ENCODE measurements at places on chromosomes 2 and 18. TPM values are rescaled to one million over a fixed set of nuclear protein-coding genes. Genes with fewer than 3 reads are reported as not detected.

DNA sequence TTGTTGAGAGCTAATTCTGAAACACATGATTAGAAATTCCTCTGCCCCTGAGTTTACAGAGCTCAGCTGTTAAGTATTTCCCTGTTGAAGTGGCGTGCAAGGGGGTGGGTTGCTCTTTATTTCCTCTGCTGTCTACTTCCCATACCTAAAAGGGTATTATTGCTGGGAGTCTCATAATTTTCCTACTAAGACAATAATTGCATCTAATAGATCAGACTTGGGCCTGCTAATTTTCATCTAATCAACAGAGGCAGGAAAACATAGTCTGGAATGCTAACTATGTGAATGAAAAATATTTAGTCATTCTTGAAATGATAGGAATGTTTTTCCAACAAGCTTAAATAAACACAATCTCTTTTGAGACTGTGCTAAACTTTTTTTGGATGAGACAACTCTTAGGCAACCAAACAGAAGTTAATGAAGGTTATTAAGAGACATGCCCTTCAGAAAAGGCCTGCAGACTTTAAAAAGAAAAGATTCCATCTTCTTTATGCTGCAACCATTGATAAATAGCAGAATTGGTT lies 111.4 kb downstream of the FEZ2 start:
- H3K36me3 ChIP-seq, result peaks cover 13% of the 10 kb centered on the region
- DNase-seq, result no peak
- H3K27me3 ChIP-seq, result no peaks in the 10 kb centered on the region
- H3K4me3 ChIP-seq, result no peak overlapping the region

DNA sequence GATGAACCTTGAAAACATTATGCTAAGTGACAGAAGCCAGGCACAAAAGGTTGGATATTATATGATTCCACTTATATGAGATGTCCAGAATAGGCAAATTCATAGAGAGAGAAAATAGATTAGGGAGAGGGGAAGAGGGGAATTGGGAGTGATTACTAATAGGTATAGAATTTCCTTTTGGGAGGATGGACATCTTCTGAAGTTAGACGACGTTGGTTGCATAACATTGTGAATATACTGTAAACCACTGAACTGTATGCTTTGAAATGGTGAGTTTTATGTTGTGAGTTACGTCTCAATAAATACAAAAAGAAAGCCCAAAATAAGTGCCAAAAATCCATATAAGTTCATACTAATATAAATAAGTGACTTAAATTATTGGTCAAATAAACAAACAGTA lies 18.6 kb upstream of the CYP26B1 start:
- no peak for DNase-seq
- no peaks in the 10 kb centered on the region for H3K36me3 ChIP-seq
- H3K4me1 ChIP-seq, result no peaks in the 10 kb centered on the region
- peaks cover 9% of the 10 kb centered on the region for H3K27me3 ChIP-seq

DNA sequence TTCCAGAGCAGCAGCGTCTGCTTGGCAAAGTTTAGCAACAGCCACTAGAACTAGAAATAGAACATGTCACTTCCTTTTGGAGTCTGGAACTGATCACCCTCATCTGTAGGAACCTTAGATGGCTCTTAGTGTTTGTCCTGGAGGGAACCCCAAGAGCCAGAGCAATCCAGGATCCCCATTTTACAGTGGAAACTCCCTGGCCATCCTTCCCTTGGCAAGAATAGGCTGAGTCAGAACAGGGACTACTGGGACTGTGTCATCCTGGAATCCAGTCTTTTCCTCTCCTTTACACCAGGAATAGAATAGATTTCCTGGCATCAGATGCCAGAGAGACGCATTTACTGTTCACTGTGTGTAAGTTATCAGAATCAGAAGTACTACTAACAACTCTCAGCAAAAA lies 33.2 kb upstream of the GRHL1 start:
- no peaks in the 10 kb centered on the region for H3K4me1 ChIP-seq
- no peak overlapping the region for H3K4me3 ChIP-seq
- DNase-seq, result no peak
- H3K27ac ChIP-seq, result no peak overlapping the region
- H3K27me3 ChIP-seq, result no peaks in the 10 kb centered on the region

MTIF2 gene
- 41.3 TPM for total RNA-seq

IL36RN gene
- not detected for total RNA-seq

RASGRP3 gene
- total RNA-seq, result 22.5 TPM

DNA sequence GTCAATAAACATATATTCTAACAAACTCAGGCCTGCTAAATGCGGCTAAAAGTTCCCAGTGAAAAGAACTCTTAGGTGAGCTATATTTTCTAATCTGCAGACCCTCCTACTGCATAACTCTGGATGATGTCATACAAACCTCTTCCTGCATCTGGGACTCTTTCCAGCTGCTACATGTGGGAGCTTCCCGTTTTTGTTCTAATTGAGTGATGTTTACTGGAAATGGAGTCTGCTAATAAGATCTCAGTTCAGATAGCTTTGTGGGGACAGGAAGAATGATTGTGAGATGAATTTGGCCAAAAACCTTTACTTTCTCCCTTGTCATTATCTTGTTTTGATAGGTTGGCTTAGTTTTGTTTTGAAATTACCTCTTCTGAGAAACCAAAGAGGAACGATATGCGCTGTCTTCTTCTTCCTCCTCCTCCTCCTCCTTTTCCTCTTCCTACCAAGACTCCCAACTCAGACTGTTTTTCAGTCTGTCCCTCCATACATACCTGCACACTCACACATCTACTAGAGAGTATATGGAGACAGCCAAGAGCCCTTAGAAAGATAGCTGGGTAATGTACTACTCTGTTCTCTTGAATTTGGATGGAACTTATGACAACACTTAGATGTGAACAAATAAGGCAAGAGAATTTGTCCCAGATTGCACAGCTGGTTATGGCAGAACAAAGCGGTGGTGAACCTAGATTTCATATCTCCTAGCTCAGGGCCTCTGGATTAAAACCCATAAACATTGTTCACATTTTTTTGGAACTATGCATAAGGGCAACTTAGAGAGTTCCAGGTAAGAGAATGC lies 39.8 kb upstream of the AAK1 start:
- no peaks in the 10 kb centered on the region for H3K36me3 ChIP-seq
- DNase-seq, result no peak
- no peak overlapping the region for H3K4me3 ChIP-seq

AQP12B gene
- not detected for total RNA-seq

DNA sequence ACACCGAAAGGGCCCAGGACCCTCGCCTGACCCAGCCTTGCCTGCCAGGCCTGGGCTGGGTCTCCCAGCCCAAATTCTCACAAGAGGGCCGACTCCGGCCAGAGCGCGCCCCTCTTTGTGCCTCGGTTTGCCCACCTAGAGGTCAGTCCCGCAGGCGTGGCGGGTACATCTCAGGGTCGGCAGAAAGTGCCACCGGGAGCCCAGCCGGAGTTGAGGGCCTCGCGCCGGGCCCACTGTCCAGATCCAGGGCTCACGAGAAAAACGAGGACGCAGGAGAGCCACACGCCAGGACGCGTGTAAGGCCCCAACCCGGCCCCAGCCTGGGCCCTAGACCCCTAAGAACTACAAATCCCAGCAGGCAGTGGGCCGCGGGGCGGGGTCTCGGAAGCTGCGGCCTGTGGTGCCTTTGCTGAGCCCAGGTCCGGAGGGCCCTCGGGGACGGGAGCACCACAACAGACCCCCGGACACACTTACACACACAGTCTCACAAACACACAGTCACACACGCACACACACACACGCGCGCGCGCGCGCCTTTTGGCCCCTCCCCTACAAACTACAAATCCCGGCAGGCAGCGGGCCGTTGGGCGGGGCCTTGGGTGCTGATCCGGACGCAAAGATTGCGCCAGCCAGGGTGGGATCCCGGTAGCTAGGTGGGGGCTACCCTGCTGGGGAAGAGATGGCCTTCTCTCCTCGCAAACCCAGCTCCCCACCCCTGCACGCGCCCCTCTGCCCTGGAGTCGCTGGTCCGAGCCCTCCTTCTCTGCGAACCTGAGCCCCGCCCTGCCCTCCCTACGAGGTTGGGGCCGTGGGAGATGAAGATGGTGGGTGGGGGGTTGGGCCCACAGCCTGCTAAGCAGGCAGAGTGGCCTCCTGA lies at the start of gene SH2D6:
SH2D6 (plus strand) TSS at position 583 of the 877 bp plus-strand sequence. CDS start 10,752 bp downstream, outside the sequence.
- peak within 1 kb of the TSS; percentile 98 for H3K27ac ChIP-seq
- H3K36me3 ChIP-seq, result no peaks in the 10 kb centered on the region
- peaks cover 25% of the 10 kb centered on the region for H3K4me1 ChIP-seq
- DNase-seq, result peak; percentile 77
- H3K4me3 ChIP-seq, result peak within 1 kb of the TSS; percentile 64

DNA sequence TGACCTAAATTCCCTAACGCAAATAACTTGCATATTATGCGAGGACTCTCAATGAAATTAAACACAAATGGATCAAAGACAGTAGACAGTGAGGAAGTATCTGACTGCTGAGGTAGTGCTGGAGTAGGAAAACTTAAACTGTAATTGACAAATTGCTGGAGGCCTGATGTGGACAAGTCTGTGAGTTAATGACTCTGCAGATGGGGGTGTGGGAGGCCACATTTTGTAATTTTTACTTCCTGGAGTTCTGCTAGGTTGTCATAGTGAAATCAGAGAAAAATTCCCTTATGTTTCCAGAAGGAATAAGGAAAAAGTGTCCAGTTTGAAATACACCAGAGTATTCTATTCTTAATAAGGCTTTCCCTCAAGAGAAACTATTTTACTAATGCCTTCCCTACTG lies 333.0 kb upstream of the CNTNAP5 start:
- no peak for DNase-seq
- no peaks in the 10 kb centered on the region for H3K36me3 ChIP-seq
- no peak overlapping the region for H3K4me3 ChIP-seq
- H3K27ac ChIP-seq, result no peak overlapping the region

GALNT5 gene
- total RNA-seq, result not detected

- H3K4me1 ChIP-seq, result no peaks in the 10 kb centered on the region
- no peak overlapping the region for H3K27ac ChIP-seq
- H3K4me3 ChIP-seq, result no peak overlapping the region
- DNase-seq, result no peak
- no peaks in the 10 kb centered on the region for H3K27me3 ChIP-seq
Measured at GRCh38 chr2:29405707-29406106, 290.5 kb downstream of the CLIP4 start.

FAM161A gene
- total RNA-seq, result 1.8 TPM

Measured in gastrocnemius medialis (tissue), 4 donors.